ENCODE measurements at places on chromosomes 1 and 21. TPM values are rescaled to one million over a fixed set of nuclear protein-coding genes. Genes with fewer than 3 reads are reported as not detected.

GRCh38 chr1:35646043-35646442 is 4.7 kb upstream of the PSMB2 start:
- DNase-seq = no peak

Gene TCEA3
- total RNA-seq = 1.7 TPM

DNA sequence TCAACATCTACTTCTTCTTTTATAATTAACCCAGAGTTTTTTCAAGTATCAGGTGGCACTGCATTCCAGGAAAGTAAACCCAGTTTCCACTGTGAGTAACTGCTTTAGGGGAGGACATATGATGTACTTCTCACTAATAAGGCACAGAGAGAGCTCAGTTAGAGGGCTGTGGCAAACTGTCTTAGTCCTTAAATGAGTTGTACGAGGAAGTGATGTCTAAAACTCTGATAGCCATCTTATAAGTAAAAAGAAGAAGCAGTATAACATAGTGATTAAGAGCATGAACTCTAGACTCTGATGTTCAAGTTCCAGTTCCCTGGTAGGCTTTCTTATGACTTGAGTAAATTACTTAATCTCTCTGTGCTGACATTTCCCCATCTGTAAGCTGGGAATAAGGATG is 58.7 kb upstream of the PTGS2 start:
- DNase-seq = no peak

GRCh38 chr1:182303778-182304177 is 87.8 kb downstream of the GLUL start:
- no peak for DNase-seq

DNA sequence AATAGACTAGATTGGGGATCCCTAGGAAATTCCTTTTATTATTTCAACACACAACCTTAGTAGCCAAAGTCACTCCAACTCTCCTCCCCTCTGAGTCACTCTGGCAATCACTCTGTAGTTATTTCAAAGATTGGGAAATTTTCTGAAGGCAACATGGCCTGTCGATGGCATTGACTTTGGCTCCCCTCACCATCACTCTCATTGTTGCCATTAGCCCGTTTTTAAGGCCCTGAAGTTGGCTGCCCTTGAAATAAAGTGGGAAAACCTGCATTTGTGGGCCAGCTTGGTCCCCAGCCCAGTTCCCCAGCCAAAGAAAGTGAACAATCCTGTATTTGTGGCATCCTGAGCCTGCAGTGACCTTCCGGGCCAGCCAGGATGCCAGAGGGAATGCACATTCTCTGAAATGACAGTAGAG is 52.5 kb downstream of the CDC7 start:
- DNase-seq = no peak

- peak; percentile 52 for DNase-seq
Observed at GRCh38 chr21:33109574-33110339, 39.8 kb downstream of the OLIG1 start.

Gene AMY2A
- not detected for total RNA-seq

DNA sequence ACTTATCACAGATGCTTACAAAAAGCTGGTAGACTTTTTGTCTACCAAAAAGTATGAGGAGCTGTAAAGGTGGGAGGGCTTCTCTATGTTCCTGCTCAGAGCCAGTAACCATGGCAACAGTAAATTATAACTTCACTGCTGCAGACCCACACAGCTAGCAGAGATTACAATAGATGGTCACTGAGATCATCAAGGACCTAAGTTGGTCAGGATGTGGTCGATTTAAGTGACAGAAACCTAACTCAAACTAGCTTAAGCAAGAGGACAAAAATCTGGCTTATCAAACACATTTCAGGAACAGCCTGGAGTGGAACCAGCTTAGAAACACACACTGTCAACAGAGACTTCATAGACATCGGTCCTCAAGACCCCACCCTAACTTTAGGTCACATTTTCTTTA is 113.4 kb upstream of the ATP1A1 start:
- DNase-seq = no peak

Gene ADAMTS4
- 0.91 TPM for total RNA-seq

- DNase-seq = no peak
Observed at GRCh38 chr1:155529929-155530328, 32.7 kb downstream of the ASH1L start.

DNA sequence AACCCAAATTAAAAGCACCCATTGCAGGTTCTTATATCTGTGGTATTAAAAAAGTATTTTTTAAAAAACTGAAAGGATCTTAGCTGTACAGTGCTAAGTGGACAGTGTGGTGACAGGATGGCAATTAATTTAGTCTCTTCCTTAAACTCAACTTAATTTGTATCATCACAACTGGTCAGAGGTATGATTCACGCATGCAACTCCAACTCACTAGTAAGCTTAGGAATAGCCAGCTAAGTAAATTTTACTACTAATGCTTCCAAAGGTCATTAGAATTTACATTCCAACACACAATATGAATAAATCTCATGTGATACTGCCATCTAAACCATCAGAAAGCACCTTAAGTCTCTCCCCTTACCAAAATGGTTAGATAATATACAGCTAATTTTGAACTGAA is 35.4 kb downstream of the ENAH start:
- no peak for DNase-seq

- DNase-seq = peak; percentile 44
Observed at GRCh38 chr1:54016343-54017282, 1.4 kb downstream of the LDLRAD1 start.

GRCh38 chr21:32331444-32332305 is 33.0 kb downstream of the MRAP start:
- DNase-seq = no peak

DNA sequence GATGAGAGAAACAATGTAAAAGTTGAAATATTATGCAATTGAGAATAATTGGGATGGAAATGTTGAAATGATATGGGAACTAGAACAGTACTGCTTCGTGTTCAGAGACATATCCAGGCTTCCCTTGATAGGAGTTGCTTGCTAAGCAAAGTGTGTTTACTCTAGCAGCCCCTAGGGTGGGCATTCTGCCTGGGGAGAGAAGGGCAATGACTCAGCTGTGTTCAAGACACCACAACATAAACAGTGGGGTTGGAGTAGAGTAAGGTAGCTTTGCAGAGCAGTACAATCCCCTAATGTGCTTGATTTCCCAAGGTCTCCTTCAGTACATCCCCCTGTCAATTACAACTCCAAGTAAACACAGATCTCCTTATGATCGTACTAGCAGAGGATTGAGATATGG is 4.8 kb upstream of the PCNX2 start:
- DNase-seq = no peak

DNA sequence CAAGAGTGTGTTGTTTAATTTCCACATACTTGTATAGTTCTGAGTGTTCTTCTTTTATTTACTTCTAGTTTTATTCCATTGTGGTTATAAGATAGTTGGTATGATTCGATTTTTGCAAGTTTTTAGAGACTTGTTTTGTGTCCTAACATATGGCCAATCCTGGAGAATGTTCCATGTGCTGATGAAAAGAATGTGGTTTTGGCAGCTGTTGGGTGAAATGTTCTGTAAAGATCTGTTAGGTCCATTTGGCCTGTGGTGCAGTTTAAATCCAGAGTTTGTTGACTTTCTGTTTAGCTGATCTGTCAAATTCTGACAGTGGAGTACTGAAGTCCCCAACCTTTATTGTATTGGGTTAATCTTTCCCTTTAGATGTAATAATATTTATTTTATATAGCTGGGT is 19.5 kb upstream of the TIPRL start:
- no peak for DNase-seq

DNA sequence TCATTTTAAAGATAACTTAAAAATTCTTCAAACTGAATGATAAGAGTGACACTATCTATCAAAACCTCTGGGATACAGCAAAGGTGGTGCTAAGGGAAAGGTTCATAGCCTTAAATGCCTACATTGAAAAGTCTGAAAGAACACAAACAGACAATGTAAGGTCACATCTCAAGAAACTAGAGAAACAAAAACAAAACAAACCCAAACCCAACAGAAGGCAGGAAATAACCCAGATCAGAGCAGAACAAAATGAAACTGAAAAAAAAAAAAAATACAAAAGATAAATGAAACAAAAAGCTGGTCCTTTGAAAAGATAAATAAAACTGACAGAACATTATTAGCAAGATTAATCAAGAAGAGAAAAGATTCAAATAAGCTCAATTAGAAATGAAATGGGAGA is 6.8 kb downstream of the ODF2L start:
- DNase-seq = no peak

DNA sequence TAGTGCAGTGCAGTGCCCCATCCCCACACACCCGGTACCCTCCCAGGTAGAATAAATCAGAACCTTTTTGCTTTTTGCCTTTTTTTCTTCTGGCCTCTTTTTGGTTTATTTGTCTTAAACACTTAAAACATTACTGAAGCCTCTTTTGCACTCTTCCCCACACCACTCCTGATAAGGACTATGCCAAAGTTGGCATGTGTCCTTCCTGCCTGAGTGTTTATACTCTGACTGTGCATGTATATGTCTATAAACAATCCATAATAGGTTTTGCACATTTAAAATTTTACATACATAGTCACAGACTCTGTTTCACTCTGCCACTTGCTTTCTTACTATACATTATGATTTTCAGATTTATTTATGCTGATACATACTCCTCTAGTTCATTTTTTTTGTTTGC is 59.6 kb downstream of the BEND5 start:
- no peak for DNase-seq

Gene BSND
- total RNA-seq = not detected

GRCh38 chr1:36447450-36447849 is 2.8 kb downstream of the OSCP1 start:
- no peak for DNase-seq

Gene SPATA46
- not detected for total RNA-seq

GRCh38 chr1:115545791-115546733 is 95.7 kb upstream of the VANGL1 start:
- peak; percentile 99 for DNase-seq

DNA sequence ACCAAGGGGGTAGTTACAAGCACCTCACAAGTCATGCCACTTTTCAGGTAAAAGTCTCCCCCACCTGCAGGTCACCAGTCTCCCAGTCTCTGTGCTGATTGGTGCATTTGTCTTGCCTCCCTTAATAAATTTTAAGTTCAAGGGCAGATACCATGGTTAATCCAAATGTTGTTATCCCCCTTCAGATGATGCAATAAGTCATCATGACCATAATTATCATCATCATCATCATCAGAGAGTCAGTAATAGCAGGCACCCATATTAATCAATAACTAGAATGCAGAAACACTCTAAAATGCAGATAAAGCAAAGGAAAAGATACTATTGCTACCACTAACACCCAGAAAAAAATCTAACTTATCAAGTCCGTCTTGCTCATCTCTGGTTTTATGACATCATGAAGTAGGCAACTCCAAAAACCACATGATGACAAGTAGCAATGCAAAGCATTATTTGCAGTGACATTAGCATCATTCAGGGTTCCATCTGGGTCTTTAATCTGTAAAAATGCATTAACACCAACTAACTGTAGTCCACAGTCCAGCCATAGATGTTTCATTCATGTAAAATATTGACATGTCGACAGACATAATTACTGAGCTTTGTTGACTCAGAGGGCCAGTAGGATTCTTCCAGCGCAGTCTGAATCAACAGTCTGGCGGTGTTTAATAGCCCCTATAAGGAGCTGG is 492.0 kb upstream of the RUNX1 start:
- peak; percentile 30 for DNase-seq

Gene PIGR
- not detected for total RNA-seq

GRCh38 chr1:2942410-2942809 is 78.9 kb upstream of the ACTRT2 start:
- no peak for DNase-seq

Gene MCOLN2
- total RNA-seq = 13.5 TPM

GRCh38 chr1:87428883-87429282 is 100.2 kb downstream of the LMO4 start:
- no peak for DNase-seq

DNA sequence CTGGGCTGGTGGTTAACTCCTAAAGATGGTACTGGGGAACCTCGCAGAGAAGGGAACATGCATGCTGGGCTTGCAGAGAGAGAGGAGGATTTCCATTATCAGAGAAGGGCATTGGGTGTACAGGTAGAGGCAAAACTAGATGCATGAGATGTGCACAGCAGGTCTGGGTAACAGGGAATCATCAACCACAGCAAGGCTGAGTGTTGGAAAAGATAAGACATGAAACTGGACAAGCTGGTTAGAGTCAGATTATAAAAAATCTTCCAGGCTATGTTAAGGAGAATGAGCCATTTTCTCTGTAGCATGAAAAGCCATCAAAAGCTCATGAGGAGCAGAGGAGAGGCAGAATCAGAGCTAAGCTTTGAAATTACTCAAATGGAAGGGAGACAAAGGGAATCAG is 147.8 kb downstream of the VAV3 start:
- DNase-seq = no peak

- no peak for DNase-seq
Observed at GRCh38 chr21:44647222-44647552, 973 bp downstream of the KRTAP10-11 start.

DNA sequence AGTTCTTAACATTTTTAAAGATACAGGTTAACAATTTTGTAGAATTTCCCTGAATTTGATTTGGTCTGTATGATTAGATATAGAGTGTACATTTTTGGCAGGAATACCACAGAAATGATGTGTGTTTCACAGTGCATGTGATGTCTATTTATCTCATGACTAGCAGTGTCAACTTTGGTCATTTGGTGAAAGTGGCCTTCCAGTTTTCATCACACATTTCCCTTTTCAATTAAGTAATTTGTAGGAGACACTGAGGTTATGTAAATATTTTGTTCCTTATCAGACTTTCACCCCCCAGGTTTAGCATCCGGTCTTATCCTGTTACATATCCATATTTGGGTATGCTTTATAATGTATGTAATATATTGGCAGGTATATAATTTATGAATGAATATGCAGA is 41.8 kb downstream of the MAP3K7CL start:
- no peak for DNase-seq

- no peak for DNase-seq
Observed at GRCh38 chr1:79982211-79982610, 975.7 kb upstream of the ADGRL4 start.

Gene GLMN
- 57.3 TPM for total RNA-seq

GRCh38 chr21:23398726-23399125 is 2208.6 kb downstream of the MRPL39 start:
- DNase-seq = no peak

Gene RNU5D-1
- total RNA-seq = not detected

DNA sequence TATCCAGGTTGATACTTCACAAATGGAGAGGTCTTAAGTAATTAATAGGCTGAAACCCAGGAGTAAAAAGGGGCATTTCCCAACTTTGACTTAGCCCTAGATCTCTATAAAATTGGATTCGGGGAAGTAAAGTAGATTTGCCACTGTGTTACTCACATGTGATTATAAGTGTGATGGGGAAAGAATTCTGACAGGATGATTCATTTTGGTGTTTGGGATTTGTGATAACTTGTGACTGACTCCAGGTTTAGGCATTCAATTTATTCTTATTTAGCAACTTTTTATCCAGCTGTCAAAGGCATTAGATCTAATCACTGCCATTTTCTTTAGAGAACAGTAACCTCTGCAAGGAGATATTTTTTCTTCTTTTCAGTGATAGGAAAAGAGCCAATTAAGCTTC is 175.5 kb downstream of the ASTN1 start:
- peak; percentile 25 for DNase-seq

Measured in Daoy (cell line).